B cell (primary cell): ENCODE measurements at places on chromosomes 11 and 22. TPM values are rescaled to one million over a fixed set of nuclear protein-coding genes. Genes with fewer than 3 reads are reported as not detected.

DNA sequence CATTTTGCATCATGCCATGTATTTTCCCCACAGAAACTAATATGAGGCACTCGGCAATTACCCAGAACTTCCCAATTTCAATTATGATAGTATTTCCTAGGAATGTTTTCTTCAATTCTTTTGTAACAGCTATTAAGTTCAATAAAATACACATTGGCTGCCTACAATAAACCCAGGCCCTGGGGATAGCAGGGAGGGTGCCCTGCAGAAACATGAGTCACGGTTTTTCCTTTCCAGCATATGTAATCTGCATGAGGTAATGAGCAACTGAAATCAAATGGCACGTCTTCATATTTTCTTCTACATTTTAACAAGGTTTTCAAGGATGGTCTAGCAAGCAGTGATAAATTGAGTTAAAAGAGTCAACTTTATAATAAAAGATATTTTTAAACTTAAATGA is 32.0 kb downstream of the GUCY1A2 start:
- no peak overlapping the region for H3K27ac ChIP-seq
- no peak overlapping the region for H3K4me3 ChIP-seq
- H3K27me3 ChIP-seq, result no peaks in the 10 kb centered on the region
- no peak for DNase-seq
- no peaks in the 10 kb centered on the region for H3K36me3 ChIP-seq

DNA sequence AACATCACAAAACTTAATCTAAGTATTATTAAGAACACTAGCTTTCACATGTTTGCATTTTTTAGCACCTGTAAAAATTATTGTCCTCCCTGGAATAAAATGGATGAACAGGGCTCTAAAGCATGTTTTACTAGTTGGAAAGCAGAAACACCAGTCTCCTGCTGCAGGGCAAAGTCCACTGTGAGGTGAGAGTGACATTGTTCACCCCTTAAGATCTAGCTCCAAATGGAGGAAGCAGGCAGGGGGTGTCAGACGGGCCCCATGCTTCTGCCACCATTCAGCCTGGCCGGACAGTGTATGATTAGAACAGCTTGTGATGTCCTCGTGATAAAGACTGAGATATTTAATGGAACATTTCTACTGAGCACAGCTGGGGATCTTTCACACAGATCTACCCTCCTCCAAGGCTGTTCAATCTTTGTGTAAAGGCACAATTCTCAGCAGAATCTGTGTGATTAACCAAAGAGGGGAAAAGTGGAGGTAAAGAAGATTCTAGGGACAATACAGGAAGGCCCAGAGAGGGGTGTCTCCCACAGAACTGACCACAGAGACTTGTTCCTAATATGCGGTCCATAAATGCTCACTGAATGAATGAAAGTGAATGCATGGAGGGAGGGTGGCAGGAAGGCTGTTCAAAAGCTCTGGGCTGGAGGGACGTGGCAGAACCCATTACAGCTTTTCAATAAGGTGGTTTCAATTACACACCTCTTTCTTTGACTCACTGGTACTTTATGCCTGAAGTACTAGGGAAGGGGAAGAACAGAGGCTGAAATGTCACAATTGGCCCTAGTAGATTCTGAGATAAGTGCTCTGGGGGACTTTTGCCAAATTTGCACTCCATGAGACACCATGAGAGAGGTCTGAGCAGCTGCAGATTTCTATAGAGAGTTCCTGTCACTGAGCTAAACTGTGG is 239.1 kb upstream of the ARHGAP20 start:
- no peak overlapping the region for H3K27ac ChIP-seq
- H3K4me1 ChIP-seq, result no peaks in the 10 kb centered on the region
- no peak for DNase-seq
- no peaks in the 10 kb centered on the region for H3K36me3 ChIP-seq
- no peaks in the 10 kb centered on the region for H3K27me3 ChIP-seq
- H3K4me3 ChIP-seq, result no peak overlapping the region

DNA sequence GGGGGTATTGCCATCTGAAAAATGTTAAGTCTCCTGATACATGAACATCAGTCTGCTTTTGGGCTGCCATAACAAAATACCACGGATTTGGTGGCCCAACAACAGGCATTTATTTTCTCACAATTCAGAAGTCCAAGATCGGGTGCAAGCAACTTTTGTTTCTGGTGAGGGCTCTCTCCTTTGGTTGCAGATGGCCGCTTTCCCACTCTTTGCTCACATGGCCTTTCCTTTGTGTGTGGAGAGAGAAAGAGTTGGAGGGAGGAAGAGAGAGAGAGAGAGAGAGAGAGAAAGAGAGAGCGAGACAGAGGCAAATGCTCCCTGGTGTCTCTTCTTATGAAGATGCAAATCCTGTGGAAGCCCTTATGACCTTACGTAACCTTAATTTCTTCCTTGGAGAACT is 2.5 kb upstream of the KRTAP5-2 start:
- H3K27ac ChIP-seq, result no peak overlapping the region
- H3K27me3 ChIP-seq, result no peaks in the 10 kb centered on the region
- no peak overlapping the region for H3K4me3 ChIP-seq

GRCh38 chr11:118042796-118043195 is 34.1 kb upstream of the TMPRSS4 start:
- H3K4me3 ChIP-seq, result no peak overlapping the region
- no peak for DNase-seq
- H3K27me3 ChIP-seq, result no peaks in the 10 kb centered on the region
- H3K27ac ChIP-seq, result no peak overlapping the region

SPA17 gene
- 0.46 and 0.76 TPM in 2 replicates for total RNA-seq

CASP5 gene
- total RNA-seq, result 0.29 TPM in 1 of 2 replicates, not detected in the other

DEFB131B gene
- total RNA-seq, result not detected in 2 replicates

DNA sequence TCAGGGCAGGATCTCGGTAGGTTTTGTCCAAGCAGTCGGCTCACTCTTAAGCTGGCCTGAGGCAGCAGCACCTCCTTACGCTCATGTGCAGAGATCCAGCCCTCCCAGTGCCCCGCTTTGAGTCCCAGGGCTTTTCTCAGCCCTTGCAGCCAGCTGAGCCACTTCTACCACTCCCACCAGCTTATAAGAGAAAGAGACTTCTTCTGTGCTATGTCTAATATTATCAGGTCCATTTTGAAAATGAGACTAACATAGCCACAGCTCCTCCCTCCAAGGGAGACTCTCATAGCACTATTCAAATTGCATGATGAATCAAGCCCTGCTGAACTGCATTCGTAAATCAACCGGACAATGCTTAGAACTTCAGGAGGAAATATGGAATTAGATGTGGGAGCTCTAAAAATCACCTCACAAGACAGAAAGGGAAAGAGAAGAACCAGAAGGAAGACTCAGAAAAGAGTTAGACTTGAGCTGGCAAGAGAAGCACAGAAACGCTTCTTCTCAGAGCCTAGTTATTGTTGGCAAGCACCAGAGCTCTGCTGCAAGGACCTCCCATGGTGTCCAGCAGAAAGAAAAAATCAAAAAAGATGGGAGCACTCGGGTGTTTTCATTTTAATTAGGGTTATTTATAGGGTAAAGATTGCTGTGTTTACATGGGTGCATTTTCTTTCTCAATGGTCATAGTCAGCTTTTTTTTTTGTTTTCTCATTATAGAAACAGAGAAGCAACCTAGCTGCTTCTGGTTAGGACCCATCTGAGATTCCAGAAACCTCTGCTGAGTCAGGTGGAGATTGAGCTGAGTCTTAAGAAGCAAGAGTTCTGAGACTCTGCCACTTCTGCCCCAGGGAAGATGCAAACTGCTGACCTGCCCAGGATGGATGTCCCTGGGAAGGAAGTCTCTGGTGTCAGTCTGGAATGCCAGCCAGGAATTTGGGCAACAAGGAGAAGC is 181.4 kb downstream of the ETS1 start:
- no peak overlapping the region for H3K4me3 ChIP-seq
- DNase-seq, result no peak
- no peak overlapping the region for H3K27ac ChIP-seq
- H3K27me3 ChIP-seq, result no peaks in the 10 kb centered on the region
- H3K36me3 ChIP-seq, result no peaks in the 10 kb centered on the region

- no peaks in the 10 kb centered on the region for H3K4me1 ChIP-seq
- no peak within 1 kb of the TSS for H3K4me3 ChIP-seq
- DNase-seq, result no peak
- no peaks in the 10 kb centered on the region for H3K36me3 ChIP-seq
Observed at GRCh38 chr11:112260490-112260889, at the start of gene PLET1. PLET1 (minus strand) TSS chr11:112260860; CDS start chr11:112260589, 271 bp downstream.

DNA sequence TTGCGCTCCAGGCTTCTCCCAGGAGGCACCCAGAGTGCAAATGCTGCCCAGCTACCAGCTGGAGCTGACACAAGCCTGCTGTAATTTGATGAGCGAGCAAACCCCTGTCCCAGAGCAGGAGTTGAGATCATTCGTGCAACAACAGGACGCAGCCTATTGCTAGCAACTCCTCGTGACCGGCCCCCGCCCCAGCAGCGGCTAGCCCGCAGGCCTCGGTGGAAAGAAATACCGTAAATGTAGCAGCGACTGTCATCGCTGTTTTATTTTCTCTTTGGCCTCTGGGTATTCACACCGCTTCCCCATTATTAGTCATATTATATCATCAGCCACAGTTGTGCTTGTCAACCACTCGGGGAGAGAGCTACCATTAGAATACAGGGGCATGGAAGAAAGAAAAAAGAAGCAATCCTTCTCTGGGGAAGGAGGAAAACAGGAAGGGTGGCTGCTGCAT is 59.2 kb upstream of the ATXN10 start:
- H3K36me3 ChIP-seq, result no peaks in the 10 kb centered on the region
- no peak for DNase-seq
- no peak overlapping the region for H3K4me3 ChIP-seq
- no peaks in the 10 kb centered on the region for H3K27me3 ChIP-seq
